NCI-H82 (cell line): ENCODE measurements at places on chromosomes 11 and 22.

- DNase-seq, result no peak
Observed at GRCh38 chr11:28108958-28109357, 770 bp downstream of the METTL15 start.

GRCh38 chr11:125933030-125933813, 12.6 kb upstream of the VSIG10L2 start:
- no peak for DNase-seq

DNA sequence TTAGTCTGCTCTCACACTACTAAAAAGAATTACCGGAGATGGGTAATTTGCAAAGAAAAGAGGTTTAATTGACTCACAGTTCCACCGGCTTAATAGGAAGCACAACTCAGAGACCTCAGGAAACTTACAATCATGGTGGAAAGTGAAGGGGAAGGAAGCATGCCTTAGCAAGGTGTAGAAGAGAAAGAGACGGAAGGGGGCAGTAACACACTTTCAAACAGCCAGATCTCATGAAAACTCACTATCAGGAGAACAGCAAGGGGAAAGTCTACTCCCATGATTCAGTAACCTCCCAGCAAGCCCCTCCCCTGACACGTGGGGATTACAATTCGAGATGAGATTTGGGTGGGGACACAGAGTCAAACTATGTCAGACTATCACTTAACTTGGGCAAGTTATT, 236.6 kb upstream of the ANO3 start:
- no peak for DNase-seq

GRCh38 chr11:65488273-65489034, 10.4 kb upstream of the MALAT1 start:
- peak; percentile 35 for DNase-seq

DNA sequence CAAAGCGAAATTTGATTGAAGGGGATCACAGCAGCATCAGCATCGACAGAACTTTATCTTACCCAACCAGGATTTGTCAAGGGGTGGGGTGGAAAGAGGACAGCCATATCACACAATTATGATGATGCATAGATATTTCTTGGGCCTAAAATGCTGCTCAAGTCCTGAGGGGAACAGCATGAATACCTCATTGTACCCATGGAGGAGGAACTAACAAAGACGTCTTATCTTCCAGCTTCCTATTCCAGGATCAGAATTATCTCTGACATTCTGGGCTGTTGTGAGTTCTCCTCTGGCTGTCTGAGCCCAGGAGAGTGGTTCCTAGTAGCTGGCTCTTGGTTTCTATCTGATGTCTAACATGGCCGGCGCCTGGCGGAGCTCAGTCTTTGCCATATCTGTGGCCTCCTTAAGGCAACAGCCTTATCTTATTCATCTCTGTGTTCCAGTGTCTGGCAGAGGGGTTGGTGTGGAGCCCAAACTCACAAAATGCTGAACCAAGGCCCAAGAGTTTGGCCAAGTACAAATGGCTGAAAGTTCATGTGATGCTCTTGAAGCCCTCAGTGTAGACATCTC, 68.2 kb upstream of the TIMP3 start:
- no peak for DNase-seq

- no peak for DNase-seq
Observed at GRCh38 chr11:68002938-68003845, 705 bp downstream of the UNC93B1 start.

- no peak for DNase-seq
Observed at GRCh38 chr22:50294319-50294656, 13.2 kb downstream of the PLXNB2 start.

DNA sequence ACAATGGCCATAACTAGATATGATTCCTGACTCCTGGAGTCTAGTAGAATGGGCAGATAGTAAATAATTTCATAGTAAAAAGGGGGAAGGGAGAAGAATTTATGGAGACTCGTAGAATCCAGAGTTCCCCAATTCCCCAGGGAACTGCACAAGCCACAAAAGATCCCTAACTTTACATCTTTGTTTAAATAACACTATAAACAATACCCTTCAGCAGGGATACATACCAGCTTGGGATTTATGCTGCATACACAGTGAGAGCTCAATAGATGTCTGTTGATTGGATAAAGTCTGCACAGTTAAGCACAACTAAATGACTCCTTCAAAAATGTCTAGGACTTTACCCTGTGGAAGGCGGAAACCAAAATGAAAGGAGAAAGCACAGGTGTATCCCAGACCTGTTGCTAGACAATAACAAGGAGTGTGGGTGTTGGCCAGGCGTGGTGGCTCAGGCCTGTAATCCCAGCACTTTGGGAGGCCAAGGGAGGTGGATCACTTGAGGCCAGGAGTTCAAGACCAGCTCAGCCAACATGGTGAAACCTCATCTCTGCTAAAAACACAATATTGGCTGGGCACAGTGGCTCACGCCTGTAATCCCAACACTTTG, 6.8 kb downstream of the SLC35F2 start:
- no peak for DNase-seq

DNA sequence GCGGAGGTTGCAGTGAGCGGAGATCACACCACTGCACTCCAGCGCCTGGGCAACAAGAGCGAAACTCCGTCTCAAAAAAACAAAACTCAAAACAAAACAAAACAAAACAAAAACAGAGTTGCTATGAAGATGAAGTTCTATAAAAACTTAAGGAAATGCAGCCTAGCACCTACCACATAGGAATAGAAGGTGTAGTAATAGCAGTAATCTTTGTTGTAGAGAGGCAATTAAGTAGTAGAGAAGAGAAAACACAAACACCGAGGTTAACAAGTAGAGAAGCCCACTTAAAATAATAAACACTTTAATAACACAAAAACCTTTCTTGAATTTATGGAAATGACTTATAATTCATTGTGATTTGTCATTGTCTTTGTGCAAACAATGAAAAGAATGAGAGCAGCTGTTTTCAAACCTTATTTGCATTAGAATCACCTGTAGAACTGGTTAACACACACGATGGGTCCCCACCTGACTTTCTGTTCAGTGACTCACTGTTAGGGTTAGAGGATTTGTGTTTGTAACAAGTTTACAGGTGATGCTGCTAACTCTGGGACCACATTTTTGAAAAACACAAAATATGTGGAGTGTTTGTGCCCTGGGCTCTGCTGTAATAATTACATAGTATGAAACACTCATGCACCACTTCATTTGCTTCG, 43.1 kb downstream of the TYR start:
- DNase-seq, result no peak

GRCh38 chr22:28014211-28015045, 95.4 kb upstream of the PITPNB start:
- no peak for DNase-seq

GRCh38 chr22:41636467-41636866, 15.4 kb downstream of the XRCC6 start:
- no peak for DNase-seq

DNA sequence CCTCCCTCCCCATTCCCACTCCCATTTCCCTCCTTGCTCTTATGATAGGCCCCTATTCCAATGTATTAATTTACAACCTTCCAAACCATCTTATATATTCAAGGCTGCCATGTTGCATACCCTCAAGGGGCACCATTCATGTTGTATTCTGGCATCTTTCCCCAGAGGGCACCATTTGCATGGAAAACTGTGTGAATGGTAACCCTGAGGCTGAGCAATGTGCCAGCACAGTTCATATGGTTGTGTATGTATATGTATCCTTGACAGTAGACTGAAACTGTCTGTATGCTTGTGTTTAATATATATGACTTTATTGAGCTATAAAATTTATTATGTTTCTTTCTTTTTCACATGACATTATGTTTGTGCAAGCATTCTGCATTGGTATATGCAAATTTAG, 7.3 kb downstream of the RASSF10 start:
- peak; percentile 12 for DNase-seq

DNA sequence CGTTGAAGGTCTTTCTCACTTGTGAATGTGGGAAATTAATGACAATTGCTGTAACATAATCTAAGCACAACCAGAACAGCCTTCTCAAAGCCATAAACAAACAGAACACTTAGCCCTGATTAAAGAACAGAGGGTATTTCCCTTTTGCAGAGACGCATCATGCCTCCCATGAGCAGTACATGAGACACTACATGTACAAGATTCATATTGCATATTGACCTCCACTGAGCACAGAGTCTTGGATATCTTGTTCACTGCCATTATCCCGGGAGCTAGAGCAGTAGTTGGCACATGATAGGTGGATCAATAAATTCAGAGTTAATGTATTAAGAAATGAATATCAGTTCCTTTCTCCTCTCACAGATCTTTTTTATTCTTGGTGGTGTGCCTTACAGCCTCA, 1194.3 kb upstream of the TENM4 start:
- no peak for DNase-seq

- DNase-seq, result no peak
Observed at GRCh38 chr11:95195831-95196230, 35.2 kb downstream of the SESN3 start.

DNA sequence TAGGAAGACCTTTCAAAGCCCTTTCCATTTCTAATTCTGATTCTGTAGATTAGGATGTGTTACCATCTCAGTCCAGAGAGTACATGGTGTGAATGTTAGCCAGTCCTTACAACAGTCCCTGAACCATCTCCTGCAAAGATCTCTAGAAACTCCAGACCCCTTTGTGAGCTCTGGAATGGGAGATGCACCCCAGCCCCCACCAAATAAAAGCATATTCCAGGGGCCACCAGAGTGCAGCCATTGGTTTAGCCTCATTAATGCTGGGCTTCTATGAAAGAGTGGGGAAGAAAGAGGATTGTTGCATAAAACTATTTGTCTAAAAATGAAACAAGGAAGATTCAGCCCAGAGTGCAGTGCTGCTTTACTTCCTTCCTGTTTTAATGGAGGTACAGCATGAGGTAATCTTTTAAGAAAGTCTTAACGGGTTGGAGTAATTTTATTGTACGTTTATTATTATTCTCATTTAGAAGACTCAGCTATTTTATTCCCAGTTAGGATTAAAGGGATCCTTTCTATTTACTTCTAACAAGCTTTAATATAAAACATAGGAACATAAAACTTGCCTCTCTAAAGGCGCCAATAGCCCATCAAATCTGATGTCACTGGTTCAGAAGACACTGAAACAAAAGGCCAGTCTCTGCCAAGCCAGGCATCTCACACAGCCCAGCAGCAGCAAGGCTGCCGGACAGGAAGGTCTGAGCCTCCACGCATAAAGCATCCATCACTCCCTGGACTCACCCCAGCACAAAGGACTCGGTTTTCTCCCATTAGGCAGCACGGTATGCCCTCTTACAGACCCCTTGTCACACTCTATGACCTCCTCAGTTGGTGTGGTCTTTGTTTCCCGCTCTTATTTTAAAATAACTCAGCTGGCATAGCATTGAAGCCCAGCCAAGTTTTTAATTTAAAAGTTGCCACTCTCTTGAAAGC, 203.9 kb upstream of the BLID start:
- DNase-seq, result no peak

DNA sequence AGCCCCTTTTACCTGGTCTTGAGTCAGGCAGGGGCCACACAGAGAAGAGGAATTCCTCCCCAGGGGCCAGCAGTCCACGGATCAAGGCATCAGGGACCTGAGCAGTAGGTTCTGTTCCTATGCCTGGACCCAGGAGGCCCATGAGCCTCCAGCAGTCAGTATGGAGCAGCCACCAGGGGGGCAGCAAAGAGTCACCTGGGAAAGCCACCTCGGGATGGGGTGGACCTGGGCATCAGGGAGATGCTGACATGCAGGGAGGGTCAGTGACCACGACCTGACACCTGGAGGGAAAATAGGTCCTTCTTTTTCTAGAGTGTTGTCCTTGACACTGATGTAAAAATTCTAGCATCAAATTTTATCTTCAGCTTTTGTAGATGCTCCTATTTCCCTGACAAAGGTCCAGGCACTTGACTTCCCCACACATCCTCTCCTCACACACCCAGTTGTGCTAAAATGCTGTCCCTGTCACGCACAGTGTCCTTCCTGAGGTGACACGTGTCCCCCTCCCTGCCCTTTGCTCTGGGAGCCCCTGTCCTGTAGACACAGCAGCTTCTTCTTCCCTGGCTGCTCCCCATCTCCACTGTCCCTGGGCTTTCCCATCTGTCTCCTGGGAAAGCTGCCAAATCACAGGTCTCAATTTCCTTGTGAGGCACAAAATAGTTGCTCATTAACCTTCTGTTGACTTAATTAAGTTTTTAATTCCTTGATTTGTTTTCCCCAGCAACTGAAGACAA, 70.0 kb upstream of the IGLL5 start:
- no peak for DNase-seq

DNA sequence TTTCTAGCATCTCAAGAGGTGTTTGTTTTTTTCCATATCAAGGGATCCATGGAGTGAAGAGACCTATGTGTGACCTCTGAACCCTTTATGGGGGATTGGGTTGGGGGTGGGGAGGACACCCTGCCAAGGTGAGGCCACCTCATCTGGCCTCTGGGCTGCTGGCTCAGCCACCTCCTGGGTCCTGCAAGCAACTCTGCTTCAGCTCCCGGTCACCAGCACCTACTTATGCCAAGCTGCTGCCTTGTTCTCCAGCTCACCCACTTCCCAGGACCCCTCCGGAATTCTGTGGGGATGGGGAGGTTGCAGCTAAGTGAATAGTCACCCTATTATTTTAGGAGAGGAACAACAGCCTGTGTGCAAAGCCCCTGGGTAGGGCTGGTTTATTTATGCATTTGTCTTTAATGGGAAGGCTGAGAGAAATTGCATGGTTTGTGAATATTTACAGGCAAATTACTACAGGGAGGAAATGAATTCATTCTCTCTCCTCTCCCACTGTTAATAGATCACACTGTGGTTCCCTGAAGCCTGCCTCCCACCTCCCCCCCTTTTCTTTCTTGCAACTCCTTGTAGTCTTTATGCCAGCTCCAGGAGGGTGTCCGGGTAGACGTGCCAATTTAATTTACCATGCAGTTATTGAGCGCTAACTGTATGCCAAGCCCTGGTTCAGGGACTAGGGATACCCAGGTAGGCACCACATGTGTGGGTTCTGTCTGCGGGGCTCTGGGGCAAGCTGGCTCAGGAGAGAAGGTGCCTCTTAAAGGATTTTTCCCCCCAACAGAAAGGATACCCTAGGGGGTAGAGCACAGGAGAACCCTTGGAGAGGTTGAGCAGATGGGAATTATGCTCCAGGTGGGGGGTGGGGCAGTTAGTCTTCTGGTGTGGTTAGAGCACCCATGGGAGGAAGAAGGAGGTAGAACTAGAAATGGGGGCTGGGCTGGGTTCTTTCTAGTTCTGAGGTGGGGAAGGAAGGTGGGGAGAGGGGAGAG, 50.7 kb downstream of the TSPAN18 start:
- DNase-seq, result peak; percentile 83

DNA sequence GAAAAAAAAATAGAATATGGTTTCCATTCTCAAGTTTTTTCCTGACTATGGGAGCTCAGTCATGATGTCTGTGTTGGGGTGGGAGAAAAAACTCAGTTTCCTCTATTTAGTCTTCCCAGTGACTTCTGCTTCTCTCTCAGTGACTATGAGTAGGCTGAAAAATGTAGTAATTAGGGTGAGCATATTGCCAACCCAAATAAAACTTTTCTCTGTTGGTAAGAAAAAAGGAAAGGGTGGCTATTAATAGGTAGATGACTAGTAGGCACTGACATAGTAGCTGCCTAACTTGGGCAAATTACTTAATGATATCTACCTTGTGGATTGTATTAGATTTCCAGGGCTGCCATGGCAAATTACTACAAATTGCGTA, 34.2 kb upstream of the BIRC3 start:
- no peak for DNase-seq
